ENCODE measurements at places on chromosomes 6 and 20. TPM values are rescaled to one million over a fixed set of nuclear protein-coding genes. Genes with fewer than 3 reads are reported as not detected.

Gene MRPS10
- total RNA-seq, result 33.4 TPM

GRCh38 chr6:149988550-149989346 is 25.0 kb downstream of the ULBP1 start:
- DNase-seq, result no peak

Gene LST1
- 8.8 TPM for total RNA-seq

- no peak for DNase-seq
Observed at GRCh38 chr6:7328243-7328642, 15.2 kb upstream of the SSR1 start.

Gene MMUT
- 17.0 TPM for total RNA-seq

DNA sequence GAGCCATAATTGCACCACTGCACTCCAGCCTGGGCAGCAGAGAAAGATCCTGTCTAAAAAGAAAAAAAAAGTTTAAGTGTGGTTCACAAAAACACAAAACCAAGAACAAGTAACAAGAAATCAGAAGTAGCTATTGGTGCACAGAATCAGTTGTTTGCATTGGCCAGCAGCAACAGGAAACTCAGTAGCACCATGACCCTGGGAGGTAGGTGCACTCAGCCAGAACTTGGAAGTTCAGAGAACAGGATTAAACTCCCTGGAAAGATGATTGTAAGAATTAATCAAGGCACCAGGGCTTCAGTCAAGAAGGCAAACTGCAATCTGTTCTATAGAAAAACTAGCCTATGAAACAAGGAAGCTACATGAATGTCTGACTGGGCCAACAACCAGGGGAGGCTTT is 267.9 kb downstream of the COL12A1 start:
- DNase-seq, result no peak

Gene ZNF165
- 0.16 TPM for total RNA-seq

- no peak for DNase-seq
Observed at GRCh38 chr6:70310063-70310694, 7.3 kb upstream of the COL9A1 start.

DNA sequence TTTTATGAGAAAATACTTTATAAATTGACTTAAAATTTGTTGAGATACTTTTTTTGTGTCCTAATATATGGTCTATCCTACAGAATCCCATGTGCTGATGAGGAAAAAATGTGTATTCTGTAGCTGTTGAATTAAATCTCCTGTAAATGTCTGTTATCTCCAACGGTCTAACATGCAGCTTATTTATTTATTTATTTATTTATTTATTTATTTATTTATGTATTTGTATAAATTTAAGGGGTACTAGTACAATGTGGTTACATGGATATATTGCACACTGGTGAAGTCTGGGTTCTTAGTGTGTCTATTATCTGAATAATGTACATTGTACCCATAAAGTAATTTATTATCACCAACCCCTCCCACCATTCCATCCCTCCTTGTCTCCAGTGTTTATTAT is 315.5 kb downstream of the TENT5A start:
- DNase-seq, result no peak

- no peak for DNase-seq
Observed at GRCh38 chr20:34473262-34473883, 42.8 kb upstream of the DYNLRB1 start.

Gene SLC44A4
- 35.4 TPM for total RNA-seq

DNA sequence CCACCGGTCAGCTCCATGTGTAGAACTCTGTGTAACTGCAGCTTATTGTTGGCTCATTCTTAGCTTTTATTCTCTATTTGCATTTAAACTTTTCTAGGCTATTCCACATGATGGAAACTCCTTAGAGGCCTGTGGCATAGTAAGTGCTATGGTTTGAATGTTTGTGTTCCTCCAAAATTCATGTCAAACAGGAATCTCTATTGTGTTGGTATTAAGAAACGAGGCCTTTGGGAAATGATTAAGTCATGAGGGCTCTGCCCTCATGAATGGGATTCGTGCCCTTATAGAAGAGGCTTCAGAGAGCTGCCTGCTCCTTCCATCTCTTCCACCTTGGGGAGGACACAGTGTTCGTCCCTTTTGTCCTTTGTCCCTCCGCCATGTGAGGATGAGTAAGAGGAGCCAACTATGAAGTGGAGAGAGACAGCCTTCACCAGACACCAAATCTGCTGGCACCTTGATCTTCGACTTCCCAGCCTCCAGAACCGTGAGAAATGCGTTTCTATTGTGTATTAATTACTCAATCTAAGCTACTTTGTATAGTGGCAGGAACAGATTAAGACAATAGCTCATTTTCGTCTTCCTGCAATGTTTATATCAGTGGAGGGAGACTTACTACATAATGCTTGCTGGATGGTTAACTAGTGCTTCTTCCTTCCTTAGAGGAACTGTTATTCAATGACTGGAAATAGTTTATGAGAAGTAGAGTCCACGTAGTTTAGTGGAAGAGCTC is 361.1 kb downstream of the FARS2 start:
- DNase-seq, result no peak

- DNase-seq, result no peak
Observed at GRCh38 chr6:158812611-158813010, 6.6 kb downstream of the EZR start.

Gene BPIFB4
- total RNA-seq, result not detected

GRCh38 chr6:134356405-134356804 is 38.5 kb upstream of the SGK1 start:
- no peak for DNase-seq

DNA sequence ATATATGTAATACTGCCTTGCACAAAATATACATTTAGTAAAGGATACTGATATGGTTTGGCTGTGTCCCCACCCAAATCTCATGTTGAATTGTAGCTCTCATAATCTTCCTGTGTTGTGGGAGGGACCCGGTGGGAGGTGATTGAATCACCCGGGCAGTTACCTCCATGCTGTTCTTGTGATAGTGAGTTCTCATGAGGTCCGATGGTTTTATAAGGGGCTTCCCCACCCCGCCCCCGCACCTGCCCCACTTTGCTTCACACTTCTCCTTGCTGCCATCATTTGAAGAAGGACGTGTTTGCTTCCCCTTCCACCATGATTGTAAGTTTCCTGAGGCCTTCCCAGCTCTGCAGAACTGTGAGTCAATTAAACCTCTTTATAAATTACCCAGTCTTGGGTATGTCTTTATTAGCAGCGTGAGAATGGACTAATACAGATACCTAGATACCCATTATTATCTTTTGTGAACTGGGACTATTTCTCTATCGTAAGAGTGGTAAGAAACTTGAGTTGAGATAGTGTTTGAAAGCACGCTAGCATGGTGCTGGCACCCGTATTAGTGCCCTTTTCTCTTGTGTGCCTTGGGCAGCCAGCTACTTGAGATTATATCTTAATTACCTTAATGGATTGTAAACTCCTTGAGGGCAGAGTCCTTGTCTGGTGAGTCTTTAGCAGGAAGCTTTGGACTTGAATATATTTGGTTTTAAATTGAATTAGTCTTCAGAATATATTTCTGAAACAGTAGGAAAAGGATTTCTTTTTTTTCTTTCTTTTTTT is 25.6 kb downstream of the TOP1 start:
- no peak for DNase-seq

GRCh38 chr6:89140347-89141156 is 5.3 kb upstream of the PM20D2 start:
- DNase-seq, result no peak

Gene ZBP1
- total RNA-seq, result not detected

- no peak for DNase-seq
Observed at GRCh38 chr6:109093732-109094415, 772 bp downstream of the SESN1 start.

DNA sequence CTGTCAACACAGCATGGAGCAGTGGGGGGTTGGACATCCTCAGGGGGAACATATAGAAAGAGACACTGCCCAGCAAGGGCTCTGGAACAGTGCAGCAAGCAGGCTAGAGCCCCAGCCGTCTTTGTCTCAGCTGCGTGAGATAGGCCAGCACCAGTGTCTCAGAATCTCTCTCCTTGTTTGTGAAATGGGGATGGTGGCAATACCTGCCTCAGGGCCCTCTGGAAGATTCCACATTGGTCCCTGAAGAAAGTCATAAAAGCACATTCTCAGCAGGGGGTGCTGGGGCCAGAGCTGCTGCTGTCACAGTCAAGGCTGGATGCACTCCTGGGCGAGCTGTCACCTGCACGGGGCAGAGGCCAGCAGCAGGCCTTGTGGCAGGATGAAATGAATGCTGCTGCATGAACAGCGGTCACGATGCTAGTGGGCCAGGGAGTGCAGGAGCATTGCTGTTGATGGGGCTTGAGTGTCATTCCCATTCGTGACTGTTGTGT is 121.7 kb downstream of the SYCP2 start:
- no peak for DNase-seq

Gene ZNF341
- 2.5 TPM for total RNA-seq

DNA sequence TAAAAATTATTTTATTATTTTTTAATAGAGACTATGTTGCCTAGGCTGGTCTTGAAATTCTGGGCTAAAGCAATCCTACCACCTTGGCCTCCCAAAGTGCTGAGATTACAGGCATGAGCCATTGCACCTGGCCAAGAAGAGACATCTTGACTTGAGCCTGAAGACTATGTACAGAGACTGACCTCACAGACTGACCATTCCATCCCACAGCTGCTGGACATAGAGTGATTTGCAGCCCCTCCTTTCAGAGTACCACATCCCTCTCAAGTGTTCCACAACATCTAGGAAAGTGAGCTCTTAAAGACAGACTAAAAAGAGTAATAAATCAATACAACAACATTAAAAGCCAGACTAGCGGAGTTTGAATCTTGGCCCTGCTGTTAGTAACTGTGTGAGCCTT is 39.0 kb downstream of the RNF8 start:
- no peak for DNase-seq

Gene PBOV1
- not detected for total RNA-seq

DNA sequence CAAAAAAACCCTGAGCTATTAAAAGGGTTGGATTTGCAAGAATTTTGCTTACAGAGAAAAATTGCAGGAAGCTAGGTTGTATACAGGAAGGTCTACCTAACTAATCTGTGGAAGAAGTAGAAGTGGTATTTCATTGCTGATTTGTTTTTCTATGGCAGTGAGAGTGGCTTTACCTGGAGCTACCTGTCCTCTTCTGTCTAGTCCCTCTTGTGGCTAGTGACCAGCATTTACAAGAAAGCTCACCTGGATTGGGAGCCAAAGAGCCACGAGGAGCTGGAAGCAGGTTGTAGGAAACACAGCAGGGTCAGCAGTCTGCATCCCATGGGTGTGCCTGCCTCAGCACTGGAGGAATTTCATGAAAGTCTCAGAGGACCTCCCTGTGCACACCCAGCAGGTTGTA is 120.3 kb upstream of the RALGAPA2 start:
- DNase-seq, result no peak

Gene SLC22A3
- total RNA-seq, result 5.9 TPM

GRCh38 chr20:21004386-21005076 is 101.6 kb downstream of the LINC00237 start:
- no peak for DNase-seq

Gene HRH3
- total RNA-seq, result not detected

GRCh38 chr6:142728910-142729481 is 216.0 kb downstream of the HIVEP2 start:
- DNase-seq, result no peak

DNA sequence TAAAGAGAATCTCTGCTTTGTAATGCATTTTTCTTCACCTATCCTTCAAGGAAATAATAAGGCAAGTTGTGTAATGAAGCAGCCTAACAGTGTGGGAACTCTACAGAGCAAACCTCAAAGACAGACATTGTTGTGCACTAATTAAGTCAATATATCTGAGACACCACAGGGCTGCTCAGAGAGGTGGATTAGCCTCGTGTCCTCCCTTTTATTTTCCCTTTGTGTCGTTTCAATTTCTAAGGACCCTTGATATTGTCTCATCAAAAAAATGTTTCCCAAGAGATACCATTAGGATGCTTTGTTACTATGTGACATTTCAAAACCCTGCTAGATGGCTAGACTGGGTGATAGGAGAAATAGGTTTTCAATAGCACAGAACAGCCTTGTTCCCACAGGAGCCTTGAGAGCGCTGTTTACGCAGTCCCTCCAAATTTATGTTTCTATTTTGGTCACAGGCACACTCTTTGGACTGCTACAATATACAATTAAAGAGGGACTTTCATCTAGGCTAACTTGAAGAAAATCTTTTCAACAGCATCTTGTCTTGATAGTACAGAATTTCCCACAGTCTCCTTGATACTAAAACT is 23.1 kb downstream of the UBE3D start:
- no peak for DNase-seq

- DNase-seq, result no peak
Observed at GRCh38 chr20:5612581-5613301, 137.5 kb upstream of the SHLD1 start.

Gene FNDC1
- total RNA-seq, result 0.33 TPM

GRCh38 chr20:17403461-17403860 is 127.7 kb downstream of the BFSP1 start:
- no peak for DNase-seq
